ENCODE measurements at places on chromosomes 6 and 20.
A peak's percentile ranks its signal among the peaks of the same experiment; 100 is the strongest.

DNA sequence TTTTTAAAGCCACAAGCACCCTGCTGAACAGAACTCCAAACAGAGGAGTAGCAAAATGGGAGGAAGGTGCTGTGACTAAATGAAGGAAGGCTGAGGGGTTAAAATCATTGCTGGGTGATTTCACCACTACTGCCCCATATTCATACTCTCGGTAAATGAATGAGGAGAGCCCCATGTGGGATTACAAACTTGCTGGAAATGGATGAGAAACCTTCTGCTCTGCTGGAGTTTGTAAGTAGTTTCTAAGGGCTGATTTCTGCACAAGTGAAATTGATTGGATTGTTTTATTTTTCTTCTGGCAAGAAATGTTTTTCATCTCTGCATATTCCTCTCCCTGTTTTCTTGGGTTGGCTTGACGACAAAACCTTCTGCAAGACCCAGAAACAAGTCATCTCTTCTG lies 533.5 kb upstream of the MMS22L start:
- no peak for DNase-seq

DNA sequence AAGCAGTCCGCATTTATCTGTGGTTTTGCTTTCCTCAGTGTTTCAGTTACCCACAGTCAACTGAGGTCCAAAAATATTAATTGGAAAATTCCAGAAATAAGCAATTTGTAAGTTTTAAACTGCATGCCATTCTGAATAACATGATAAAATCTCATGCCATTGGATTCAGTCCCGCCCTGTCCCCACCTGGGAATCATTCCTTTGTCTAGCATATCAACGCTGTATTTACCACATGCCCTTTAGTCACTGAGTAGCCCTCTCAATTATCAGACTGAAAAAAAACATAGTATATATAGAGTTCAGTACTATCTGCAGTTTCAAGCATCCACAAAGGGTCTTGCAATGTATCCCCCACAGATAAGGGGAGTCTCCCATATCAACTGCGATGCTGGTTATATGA lies 17.1 kb downstream of the RANBP9 start:
- no peak for DNase-seq

DNA sequence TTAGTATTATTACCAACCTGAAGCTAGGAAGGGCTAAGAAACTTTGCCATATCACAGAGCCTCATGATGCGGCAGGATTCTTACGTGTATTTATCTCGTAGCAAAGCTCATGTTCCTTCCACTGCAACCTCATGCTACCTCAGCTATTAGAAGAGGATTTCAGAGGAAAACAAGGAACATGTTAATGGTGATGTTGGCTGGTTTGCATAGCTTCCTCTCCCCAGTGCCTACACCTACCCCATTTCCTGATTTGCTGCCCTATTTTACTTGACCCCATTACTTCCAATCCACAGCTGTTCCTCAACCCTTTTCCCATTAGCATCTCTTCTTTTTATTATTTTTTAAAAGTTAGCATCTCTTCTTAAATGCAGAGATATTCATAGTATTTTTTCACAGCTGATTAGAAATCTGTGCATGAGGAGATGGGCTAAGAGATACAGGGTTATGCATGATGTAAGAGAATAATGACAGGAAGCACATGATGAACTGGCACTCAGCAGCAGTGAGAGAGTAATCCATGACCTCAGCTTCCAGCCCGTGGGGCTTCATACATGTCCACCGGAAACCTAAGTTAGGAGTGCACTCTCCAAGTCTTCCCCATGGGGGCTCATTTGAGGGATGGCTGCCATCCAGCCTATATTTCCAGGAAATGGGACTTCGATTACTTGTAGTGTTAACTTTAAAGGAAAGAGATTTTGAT lies 106.1 kb upstream of the ASF1A start:
- DNase-seq: no peak

- no peak for DNase-seq
Measured at GRCh38 chr20:35981969-35982368, 13.6 kb downstream of the CNBD2 start.

DNA sequence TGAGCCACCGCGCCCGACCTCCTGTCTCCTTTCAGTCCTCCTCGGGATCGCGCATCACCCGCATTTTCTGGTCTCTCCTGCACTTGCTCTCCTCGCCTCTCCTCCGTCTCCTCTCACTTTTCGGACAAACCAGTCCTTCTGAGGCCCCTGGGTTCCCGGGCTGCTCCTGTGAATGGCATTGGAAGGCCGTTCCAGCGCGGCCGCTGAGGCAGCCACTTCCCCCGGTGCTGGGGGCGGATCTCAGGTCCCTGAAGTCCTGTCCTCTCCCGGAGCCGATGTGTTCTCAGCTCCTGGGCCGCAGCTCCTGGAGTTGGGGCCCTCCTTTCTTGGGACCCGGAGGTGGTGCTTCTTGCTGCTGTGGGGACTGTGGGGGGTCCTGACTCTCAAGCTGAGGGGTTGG lies 803 bp downstream of the MICB start:
- DNase-seq: peak; percentile 29

- no peak for DNase-seq
Measured at GRCh38 chr6:44474190-44474631, 86.7 kb downstream of the CDC5L start.

DNA sequence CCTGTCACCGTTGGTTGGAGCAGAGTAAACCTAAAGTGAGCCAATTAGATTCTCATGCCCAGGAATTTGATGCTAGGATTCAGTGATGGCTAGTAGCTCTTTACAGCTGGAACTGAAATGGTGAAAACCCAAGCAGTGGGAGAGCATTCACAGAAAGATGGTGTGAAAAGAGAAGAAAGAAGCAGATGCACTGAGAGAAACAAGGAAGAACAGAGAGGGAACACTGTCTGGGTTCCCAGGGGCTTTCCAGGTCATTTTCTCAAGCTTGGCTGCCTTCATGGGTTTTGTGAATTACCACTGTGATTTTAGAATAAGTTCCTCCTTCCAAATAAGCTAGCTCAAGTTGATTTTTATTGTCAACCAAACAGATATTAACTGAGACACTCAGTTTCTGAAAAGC lies 104.1 kb upstream of the AKIRIN2 start:
- no peak for DNase-seq

- no peak for DNase-seq
Measured at GRCh38 chr6:38375937-38376336, 263.8 kb downstream of the BTBD9 start.

DNA sequence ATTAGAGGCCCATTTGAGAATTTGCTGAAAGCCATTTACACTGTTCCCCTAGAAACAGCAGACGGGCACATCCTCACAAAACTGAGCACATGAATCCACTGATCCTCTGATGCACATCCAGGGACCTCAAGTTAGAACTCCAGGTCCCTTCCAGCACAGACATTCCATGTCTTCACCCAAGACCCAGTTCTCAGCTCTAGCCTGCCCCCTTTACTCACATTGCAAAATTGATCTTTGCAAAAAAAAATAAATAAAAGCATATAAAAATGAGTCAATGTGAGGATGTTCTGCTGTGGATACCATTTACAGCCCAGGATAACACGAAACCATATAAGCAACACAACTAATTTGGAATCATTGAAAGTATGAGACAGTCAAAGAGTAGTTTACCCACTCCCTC lies 458.2 kb upstream of the JARID2 start:
- DNase-seq: no peak

GRCh38 chr20:3307078-3307477 lies 68.1 kb upstream of the SLC4A11 start:
- no peak for DNase-seq

GRCh38 chr20:63106108-63106764 lies 99.5 kb upstream of the BHLHE23 start:
- no peak for DNase-seq

GRCh38 chr6:39051399-39052122 lies 3.0 kb downstream of the GLP1R start:
- no peak for DNase-seq

- DNase-seq: no peak
Measured at GRCh38 chr6:23989885-23990533, 136.0 kb upstream of the NRSN1 start.

GRCh38 chr20:40563296-40563950 lies 125.6 kb downstream of the MAFB start:
- peak; percentile 43 for DNase-seq

GRCh38 chr6:148136586-148136985 lies 206.1 kb upstream of the SASH1 start:
- DNase-seq: no peak

DNA sequence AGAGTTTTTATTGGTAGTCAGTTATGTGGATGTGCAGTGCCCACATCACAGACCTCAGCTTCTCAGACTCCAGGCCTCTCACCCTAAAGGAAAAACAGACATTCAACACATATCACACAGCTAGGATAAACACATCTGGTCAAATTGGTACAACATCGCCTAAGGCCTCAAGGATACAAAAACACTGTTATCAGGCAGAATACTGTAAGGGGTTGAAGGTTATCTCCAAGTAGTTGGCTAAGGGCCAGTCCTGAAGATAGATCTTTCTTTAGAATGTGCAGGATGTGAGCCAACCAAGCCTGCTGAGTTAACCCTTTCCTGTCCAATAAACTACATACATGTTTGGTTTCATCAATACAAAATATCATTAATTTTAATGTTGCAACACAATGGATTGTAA lies 308.4 kb upstream of the GJE1 start:
- no peak for DNase-seq

- DNase-seq: no peak
Measured at GRCh38 chr20:15937179-15937578, 636.1 kb downstream of the KIF16B start.

DNA sequence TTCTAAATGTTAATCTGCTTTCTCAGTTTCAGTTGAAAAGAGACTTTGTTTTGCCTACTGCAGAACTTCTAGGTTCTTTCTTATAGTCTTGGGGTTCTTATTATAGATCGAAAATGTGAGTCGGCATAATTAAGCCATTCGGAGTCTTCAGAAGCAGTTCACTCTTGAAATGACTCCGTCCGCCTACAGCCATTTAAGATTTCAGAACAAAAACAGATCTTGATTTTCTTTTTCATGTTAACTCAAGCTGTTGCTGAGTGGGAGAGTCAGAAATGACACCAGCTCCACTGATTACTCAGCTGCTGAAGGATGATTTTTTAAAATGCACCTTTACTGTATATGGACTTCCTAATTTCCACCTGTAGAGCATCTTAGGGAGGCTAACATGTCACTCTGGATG lies 15.9 kb downstream of the PRDM1 start:
- no peak for DNase-seq

DNA sequence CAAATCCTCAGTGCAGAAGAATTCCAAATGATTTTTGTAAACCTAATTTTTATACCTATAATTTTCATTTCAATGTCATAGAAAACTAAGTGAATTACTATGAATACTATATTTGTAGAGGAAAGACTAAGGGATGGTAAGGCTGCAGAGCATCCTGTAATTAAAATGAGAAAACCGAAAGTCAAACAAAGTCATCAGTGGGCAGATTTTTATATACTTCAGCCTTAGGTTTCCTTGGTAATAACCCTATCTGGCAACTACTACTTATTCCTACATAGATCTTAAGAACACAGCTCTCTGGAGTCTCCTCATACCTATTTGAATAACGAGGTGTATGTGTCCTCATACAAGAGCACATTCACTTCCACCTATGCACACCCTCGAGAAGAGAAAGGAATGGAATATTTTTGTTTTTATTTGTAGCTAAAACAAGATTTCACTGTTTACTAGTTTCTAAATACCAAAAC lies 117.9 kb upstream of the SGK1 start:
- no peak for DNase-seq

- DNase-seq: peak; percentile 22
Measured at GRCh38 chr6:144797881-144798589, 512.9 kb downstream of the UTRN start.
